ENCODE measurements at places on chromosomes 7 and 10.

GRCh38 chr10:97182288-97182990 lies 3.3 kb downstream of the SLIT1 start:
- no peak for DNase-seq

- DNase-seq: no peak
Observed at GRCh38 chr10:130729876-130730275, 581.6 kb downstream of the TCERG1L start.

- DNase-seq: peak; percentile 46
Observed at GRCh38 chr7:76262683-76263402, 39.6 kb upstream of the HSPB1 start.

DNA sequence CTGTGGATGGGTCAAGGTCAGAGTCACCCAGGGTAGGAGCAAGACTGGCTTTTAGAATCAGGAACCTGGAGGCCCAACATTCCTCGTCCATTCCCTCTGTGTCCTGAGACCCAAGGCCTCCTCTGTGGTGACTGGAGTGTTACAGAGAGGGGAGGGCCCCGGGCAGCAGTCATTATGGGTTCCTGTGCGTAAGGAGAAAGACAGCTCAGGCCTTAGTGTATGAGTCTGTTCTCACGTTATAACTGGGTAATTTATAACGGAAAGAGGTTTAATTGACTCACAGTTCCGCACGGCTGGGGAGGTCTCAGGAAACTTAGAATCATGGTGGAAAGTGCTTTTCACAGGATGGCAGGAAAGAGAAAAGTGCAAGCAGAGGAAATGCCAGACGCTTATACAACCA lies 422.3 kb downstream of the TCERG1L start:
- DNase-seq: no peak

DNA sequence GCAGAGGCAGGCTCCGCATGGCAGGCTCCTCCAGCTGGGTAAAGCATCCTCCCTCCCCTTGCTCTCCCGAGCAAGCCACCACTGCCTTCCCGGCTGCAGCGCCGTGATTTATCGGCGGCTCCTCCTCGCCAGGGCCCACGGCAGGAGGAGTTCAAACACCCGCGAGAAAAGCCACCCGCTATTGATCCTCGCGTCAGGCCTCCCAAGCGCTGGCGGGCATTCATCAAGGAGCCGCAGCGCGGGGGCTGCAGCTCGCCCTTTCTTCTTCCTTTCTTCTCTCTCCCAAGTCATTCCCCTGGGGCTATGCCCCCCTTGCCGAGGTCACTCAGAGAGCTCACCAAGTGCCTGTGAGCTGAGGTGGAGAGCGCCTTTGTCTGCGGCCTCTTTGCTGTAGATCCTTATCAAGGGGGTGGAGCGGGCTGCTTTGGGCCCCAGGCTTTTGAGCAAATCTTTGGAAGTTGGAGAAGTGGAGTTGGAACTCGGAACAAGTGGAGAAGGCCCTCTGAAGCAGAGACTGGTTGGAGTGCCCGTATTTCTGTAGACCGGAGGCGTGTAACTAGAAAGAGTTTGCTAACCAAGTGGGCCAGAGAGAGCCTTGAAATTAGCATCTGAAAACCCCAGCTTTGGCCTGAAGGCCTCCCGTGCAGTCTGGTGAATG lies 107.2 kb upstream of the PPIF start:
- DNase-seq: peak; percentile 56

DNA sequence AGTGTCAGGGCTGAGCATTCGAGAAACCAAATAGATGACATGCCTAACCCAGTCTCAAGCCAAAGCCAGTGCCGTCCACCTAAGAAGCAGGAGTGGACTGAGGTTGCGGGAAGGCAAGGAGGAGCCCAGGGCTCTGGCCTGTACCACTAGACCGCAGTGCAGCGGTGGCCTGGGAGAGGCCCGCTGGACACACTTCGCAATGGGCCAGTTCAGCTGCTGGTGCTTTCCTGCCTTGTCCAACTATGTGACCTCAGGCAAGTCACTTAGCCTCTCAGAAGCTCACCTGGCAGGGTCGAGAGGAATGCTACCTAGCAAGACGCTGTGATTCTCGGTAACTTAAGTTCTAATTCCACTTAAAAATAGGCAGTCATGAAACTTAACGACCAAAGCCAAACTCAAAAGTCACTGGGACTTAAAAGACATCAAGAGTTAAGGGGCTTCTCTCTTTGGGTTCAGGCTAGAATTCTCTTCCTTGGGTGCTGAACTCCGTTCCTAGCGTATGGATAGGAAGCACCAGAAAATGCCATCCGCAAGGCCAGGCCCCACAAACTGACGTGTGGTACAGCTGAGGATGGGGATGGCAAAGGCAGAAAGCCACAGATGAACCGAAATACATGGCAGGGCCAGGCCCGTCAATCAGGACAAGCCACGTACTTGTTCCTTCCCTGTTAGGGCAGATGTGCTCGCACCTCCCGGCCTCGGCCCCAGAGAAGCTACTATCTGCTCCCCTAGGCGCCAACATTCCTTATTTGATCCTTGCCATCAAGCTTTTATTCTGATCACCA lies 34.2 kb downstream of the CTBP2 start:
- DNase-seq: no peak

- no peak for DNase-seq
Observed at GRCh38 chr10:127195571-127196281, 665 bp downstream of the INSYN2A start.

DNA sequence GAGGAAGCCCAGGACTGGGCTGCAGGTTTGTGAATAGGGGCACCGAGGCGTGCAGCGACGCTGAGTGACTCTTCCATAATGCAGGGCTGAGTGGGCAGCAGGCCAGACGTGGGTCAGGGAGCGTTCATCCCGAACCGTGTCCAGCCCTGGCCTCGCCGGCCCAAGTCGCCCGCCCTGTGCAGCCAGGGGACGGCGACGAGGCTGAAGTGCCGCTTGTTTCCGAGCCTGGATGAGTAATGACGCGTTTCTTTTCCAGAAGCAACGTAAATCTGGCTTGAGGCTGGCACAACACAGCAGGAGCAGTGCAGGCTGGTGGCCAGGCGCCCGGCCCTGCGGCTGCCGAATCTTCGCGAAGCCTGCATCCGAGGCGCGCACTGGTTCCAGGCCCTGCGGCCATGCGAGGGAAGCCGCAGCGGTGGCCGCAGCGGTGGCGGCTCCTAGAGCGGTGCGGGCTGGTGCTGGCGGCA lies 74.0 kb upstream of the SEC61G start:
- no peak for DNase-seq

GRCh38 chr7:5594616-5595544 lies 171.2 kb upstream of the TNRC18 start:
- DNase-seq: peak; percentile 51

- DNase-seq: no peak
Observed at GRCh38 chr10:124251317-124252065, 158.1 kb upstream of the CHST15 start.

DNA sequence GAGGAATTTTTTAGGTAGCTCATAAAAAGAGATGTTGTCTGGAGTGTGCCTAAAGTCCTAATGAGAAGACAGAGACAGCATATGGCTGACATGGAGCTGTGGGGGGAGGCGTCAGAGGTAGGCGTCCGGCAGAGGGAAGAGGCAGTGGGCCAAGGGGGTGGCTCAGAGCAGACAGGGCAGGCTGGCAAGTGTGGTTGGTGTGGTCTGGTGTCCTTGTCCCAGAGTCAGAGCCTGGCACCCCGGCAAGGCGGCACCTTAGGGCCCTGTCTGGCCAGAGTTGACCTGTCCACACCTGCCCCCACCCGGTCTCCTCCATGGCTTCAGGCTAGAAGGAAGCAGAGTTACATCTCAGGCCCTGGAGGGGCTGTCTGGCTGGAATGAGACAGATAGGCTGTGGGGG lies 220.3 kb upstream of the ZNF32 start:
- no peak for DNase-seq

DNA sequence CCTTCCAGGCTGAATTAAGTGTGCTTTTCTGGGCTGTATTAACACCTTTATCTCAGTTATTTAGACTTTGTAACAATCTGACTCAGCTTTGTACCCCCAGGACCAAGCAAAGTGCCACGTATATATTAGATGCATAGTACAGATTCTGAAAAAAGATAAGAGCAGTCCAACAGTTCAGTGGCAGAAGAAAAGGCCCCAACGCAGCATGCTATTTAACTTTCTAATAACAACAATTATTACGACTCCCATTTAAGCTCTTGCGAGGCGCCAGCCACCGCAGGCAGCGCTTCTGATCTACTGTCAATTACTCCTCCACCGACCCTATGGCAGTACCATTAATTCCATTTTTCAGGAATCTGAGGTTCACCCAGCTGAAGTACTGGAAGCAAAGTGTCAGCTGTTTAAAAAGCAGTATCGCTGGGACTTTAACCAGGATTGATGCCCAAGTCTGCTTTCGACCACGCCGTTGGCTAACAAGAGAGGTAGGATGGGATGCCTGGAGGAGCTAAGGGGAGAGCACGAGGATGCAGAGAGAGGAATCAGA lies 638 bp downstream of the LIPA start:
- DNase-seq: no peak

DNA sequence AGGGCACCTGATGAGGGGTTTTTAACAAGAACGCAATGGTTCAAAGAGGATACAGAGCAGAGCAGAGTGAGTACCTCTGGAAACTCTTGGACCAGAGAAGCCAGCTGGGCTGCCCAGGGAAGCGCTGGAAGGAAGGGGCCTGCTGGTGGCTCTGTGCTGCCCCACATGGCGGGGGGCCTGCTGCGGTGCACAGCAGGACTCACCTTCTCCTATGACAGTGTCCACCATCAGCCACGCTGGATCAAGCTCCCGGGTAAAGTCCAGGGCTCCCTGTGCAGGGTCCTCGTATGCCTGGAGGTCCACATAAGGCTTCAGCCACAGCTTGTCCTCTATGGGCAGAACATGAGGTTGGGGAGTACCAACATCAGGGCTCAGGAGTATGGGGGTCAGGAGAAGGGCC lies 12.5 kb downstream of the EPHA1 start:
- DNase-seq: no peak

DNA sequence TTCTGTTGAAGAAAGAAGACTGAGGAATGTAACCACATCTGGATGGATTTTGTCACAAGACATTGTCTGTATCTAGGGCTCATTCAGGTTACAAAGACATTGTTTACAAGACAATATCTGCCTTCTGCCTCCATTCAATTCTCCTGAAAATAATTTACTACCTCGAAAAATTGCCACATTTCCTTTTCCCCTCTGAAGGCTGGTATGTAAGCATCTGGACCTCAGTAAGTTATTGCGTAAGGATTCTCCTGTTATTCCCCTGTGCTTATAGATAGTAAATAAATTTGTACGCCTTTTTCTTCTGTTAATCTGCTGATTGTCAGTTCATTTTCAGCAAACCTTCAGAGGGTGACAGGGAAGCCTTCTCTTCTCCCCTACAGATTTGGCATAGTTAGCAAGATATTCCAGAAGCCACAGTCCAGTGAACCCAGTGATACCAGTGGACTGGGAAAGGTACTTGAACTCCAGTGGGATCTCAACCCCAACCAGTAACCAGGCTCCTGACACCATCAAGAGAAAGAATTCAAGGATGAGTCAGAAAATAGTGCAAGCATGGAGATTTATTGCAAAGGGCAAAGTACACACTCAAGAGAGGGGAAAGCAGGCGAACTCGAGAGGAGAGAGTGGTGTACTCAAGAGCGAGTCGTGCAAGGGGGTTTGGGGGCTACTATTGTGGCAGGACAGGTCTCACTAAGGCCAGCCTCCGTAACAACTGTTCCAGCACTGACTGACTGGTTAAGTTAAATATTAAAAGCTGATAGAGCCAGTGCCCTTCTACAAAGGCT lies 706.9 kb upstream of the GHITM start:
- peak; percentile 52 for DNase-seq

Measured in fibroblast of upper back skin (primary cell).